ENCODE measurements at places on chromosomes 4 and X.
A peak's percentile ranks its signal among the peaks of the same experiment; 100 is the strongest.

GRCh38 chr4:183721207-183722081 is 62.4 kb downstream of the TRAPPC11 start:
- H3K36me3 ChIP-seq: no peaks in the 10 kb centered on the region
- H3K27ac ChIP-seq: no peak overlapping the region
- H3K4me3 ChIP-seq: no peak overlapping the region
- peaks cover 6% of the 10 kb centered on the region for H3K4me1 ChIP-seq

GRCh38 chrX:111511477-111511876 is at the start of gene SERTM2:
SERTM2 (plus strand) TSS chrX:111511645; CDS start chrX:111518858, 7,213 bp downstream.
- H3K4me1 ChIP-seq: no peaks in the 10 kb centered on the region
- no peak for DNase-seq
- H3K36me3 ChIP-seq: no peaks in the 10 kb centered on the region
- H3K27ac ChIP-seq: no peak within 1 kb of the TSS

GRCh38 chr4:87555773-87556619 is 26.8 kb upstream of the SPARCL1 start:
- no peaks in the 10 kb centered on the region for H3K4me1 ChIP-seq
- no peak for DNase-seq
- H3K27me3 ChIP-seq: no peaks in the 10 kb centered on the region
- H3K27ac ChIP-seq: no peak overlapping the region

DNA sequence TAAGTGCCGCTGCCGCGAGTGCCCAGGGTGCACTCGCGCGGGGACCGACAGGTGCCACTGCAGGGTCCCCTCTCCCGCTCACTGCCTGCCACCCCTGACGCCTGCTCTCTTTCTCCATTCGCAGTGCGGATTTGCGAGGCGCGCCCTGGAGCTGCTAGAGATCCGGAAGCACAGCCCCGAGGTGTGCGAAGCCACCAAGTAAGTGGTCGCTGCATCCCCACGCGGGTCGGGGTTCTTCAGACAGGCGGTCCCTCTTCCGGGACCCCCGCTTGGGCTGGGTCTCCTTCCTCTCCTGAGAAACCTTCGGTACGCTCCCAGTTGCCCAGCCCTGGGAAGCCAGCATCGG is 547 bp downstream of the GUCY1A1 start:
- H3K36me3 ChIP-seq: no peaks in the 10 kb centered on the region
- no peaks in the 10 kb centered on the region for H3K4me1 ChIP-seq
- H3K27ac ChIP-seq: no peak overlapping the region
- peak overlapping the region; percentile 63 for H3K4me3 ChIP-seq
- no peak for DNase-seq
- peaks cover 31% of the 10 kb centered on the region for H3K27me3 ChIP-seq

DNA sequence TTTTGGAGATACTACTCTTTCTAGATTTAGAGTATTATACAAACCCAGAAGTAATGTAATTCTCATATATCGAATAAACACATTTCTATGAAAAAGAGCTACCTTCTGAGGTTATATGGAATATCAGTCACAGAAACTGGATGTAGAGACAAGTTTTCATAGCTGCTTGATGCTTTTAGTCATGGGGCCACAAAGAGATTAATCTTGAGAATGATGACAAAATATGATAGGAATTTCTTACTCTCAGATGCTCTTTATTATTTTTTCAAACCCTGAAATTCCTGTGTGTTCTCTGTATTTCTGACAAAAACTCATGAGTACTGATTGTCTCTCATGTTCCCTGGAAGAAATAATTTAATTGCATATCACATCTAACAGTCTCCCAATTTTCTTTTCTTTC is 662.5 kb downstream of the RAPGEF2 start:
- no peaks in the 10 kb centered on the region for H3K4me1 ChIP-seq
- no peak overlapping the region for H3K4me3 ChIP-seq
- no peak for DNase-seq
- no peaks in the 10 kb centered on the region for H3K27me3 ChIP-seq
- no peak overlapping the region for H3K27ac ChIP-seq

DNA sequence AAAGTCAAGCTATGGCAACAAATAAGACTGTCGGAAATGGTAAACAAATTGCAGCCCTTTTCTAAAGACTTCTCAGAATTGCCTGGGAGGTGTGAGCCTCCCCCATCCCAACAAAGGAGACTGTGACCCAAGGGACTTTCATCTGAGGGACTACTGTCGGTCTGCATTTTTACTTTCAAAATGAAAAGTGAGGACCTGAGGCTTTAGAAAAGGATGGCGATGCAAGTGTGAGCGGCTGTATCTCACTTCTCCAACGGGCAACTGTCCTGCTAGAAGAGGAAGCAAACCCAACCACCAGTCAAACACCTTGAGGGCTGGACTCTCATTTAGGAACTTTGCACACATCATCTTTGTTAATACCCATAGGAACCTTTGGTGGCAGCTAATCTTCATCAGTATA is 62.6 kb upstream of the CLNK start:
- no peak overlapping the region for H3K4me3 ChIP-seq
- no peaks in the 10 kb centered on the region for H3K27me3 ChIP-seq
- no peak for DNase-seq
- no peaks in the 10 kb centered on the region for H3K36me3 ChIP-seq
- no peaks in the 10 kb centered on the region for H3K4me1 ChIP-seq
- H3K27ac ChIP-seq: no peak overlapping the region

DNA sequence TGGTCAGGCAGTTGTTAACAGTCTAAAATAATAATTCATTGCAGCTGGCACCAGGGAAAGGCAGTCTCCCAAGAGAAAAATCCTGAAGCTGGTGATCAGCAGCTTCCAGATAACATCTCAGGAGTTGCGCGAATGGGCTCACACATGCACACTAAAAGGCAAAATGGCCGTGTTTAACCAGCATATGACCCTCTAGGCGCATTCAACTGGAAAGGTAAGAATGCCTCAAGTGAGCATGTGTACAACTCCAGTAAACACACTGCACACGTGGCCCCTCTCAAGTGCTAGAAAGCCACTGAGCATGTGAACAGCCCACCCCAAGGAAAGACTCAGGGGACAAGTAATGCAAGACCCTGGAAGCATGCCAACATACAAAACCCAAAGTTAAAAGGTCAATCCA is 33.1 kb downstream of the STPG2 start:
- H3K4me1 ChIP-seq: peaks cover 2% of the 10 kb centered on the region
- no peaks in the 10 kb centered on the region for H3K27me3 ChIP-seq
- no peaks in the 10 kb centered on the region for H3K36me3 ChIP-seq
- DNase-seq: no peak
- H3K4me3 ChIP-seq: no peak overlapping the region
- H3K27ac ChIP-seq: peak overlapping the region; percentile 47

DNA sequence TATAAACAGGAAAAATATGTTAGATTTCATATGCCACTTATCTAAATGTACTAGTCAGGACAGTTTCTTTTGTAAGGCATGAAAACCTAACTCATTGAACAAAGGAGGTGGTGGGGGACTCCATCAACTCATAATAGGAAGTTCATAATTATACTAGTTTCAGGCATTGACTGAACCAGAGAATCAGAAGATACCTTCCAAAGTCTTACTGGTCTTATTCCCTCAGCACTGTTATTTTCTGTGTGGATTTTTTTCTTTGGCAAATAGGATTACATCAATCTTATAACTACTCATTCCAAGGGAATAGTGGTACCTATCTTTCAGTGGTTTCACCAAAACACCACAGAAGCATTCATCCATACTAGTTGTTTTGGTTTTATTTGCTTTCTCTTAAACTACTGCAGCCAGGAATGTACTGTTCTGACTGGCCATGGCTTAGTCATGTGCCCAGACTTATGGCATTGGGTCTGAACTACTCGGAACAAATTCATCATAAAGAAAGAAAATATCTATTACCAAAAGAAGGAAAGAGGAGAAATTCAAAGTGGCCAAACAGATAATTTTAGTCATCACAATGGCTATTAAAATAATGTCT is 273.9 kb downstream of the ARAP2 start:
- no peak overlapping the region for H3K4me3 ChIP-seq
- DNase-seq: no peak
- H3K27ac ChIP-seq: no peak overlapping the region
- H3K4me1 ChIP-seq: no peaks in the 10 kb centered on the region

DNA sequence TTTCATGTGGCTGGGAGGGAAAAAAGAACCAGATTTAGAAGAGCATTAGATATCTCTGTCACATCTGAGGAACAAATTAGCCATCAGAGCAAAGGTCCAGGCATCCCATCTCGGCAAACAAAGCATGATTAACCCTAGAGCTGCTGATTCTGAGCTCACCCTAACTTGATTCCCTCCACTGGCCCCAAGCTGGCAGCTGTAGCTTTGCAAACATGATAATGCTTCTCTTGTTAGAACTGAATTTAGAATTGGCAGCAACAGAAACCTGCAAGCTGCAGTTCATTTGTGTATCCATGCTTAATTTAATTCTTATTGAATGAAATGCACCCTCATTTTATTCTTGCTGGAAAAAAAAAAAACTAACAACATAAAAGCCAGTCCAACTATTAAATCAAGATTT is 289.2 kb downstream of the IL1RAPL1 start:
- no peaks in the 10 kb centered on the region for H3K27me3 ChIP-seq
- H3K27ac ChIP-seq: no peak overlapping the region
- H3K4me1 ChIP-seq: no peaks in the 10 kb centered on the region
- H3K4me3 ChIP-seq: no peak overlapping the region

- no peaks in the 10 kb centered on the region for H3K27me3 ChIP-seq
- H3K4me3 ChIP-seq: no peak overlapping the region
- no peak overlapping the region for H3K27ac ChIP-seq
- H3K36me3 ChIP-seq: no peaks in the 10 kb centered on the region
Measured at GRCh38 chrX:118679290-118679689, 48.1 kb upstream of the IL13RA1 start.

DNA sequence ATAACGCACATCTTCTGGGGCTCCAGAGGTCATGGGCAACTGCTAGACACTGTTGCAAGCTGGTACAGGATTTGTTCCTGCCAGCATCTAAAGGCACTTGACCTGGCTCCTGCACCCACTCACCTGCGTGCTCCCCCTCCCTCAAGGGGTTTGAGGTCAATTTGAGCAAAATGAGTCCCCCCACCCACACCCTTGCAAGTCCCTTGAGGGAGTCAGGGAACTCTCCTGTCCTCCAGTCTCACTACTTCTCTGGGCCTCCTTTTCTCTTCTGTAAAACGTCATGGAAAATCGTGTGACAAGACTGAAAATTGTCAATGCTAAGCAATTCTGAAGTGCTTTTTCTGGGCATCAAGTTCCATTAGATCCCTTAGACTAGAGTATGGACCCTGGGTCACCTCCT is 39.9 kb upstream of the PGK1 start:
- H3K27ac ChIP-seq: no peak overlapping the region
- no peak overlapping the region for H3K4me3 ChIP-seq
- DNase-seq: no peak
- H3K36me3 ChIP-seq: no peaks in the 10 kb centered on the region

Measured in H1 (cell line).